ENCODE measurements at places on chromosomes 13 and 19. TPM values are rescaled to one million over a fixed set of nuclear protein-coding genes. Genes with fewer than 3 reads are reported as not detected.

DNA sequence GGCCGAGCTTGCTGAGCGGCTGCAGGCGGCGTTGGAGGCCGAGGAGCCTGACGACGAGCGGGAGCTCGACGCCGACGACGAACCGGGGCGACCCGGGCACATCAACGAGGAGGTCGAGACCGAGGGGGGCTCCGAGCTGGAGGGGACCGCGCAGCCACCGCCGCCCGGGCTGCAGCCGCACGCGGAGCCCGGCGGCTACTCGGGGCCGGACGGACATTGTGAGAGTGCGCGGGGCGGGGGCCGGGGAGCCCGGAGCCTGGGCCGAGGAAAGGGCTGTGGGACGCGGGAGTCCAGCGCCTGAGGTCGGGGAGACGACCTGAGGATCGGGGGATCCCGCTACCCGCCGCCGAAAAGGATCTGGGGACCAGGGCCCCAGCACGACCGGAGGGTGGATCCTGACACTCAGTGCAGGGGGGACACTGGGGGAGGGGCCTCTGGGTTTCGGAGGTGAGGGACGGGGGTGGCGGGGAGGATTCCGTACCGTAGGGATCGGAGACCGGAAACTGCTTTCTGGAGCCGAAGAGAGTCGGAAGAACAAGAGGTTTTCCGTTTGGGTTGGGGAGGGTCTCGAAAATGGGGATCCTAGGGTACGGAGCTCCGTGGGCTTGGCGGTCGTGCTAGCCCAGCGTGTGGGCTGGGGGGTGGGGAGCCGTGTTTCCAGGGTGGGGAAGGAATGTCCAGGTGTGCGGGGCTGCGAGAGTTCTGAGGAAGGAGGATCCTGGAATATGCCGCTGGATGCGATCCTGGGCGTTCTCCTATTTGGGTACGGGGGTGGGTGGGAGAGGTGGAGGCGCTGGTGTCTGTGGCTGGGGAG is 616 bp downstream of the HNRNPUL1 start:
- H3K36me3 ChIP-seq, result peaks cover 41% of the 10 kb centered on the region
- DNase-seq, result peak; percentile 76
- H3K4me3 ChIP-seq, result peak overlapping the region; percentile 97
- peak overlapping the region; percentile 100 for H3K27ac ChIP-seq
- peaks cover 46% of the 10 kb centered on the region for H3K4me1 ChIP-seq
- peaks cover 4% of the 10 kb centered on the region for H3K27me3 ChIP-seq

DNA sequence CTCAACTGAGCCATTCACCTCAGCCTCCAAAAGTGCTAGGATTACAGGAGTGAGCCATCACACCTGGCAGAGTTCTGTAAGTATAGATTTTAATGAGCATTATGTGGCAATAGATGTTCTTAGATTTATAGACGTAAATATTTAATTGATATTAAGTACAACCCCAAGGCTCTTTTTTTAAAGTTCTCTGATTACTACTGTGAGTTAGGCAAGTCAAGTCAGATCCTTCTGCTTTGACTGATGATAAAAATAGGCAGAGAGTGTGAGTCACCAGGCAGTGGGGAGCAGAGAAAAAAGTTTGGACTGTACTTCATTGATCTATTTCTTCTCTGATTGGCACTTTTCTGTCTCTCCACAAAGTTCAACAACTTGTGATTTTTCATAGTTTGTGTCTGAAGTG is 1379.9 kb downstream of the UQCRFS1 start:
- DNase-seq, result no peak
- no peak overlapping the region for H3K27ac ChIP-seq
- peaks cover 13% of the 10 kb centered on the region for H3K36me3 ChIP-seq
- H3K4me3 ChIP-seq, result no peak overlapping the region
- no peaks in the 10 kb centered on the region for H3K27me3 ChIP-seq
- no peaks in the 10 kb centered on the region for H3K4me1 ChIP-seq

DNA sequence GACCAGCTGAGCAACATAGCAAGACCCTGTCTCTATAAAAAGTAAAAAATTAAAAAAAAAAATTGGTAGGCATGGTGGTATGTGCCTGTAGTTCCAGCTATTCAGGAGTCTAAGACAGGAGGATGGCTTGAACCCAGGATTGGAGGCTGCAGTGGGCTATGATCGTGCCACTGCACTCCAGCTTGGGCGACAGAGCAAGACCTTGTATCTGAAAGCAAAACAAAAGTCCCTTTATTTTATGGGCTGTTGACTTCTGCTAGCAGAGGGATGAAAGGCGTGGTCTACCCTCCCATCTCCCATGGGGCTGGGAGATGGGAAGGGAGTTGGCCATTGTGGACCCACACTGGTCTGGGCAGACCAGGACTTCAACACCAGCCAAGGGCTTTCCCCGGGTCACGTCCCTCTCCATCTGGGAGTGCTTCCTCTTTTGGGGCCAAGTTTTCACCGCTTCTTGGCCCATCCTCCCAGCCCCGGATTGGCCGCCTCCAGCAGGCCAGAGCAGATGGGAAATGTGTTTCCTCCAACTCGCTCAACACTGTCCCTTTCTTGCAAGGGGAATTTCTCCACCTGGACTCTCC is 2.2 kb upstream of the TNFSF9 start:
- DNase-seq, result no peak
- no peaks in the 10 kb centered on the region for H3K36me3 ChIP-seq
- peaks cover 16% of the 10 kb centered on the region for H3K27me3 ChIP-seq
- H3K4me1 ChIP-seq, result peaks cover 27% of the 10 kb centered on the region
- no peak overlapping the region for H3K4me3 ChIP-seq
- H3K27ac ChIP-seq, result no peak overlapping the region

DNA sequence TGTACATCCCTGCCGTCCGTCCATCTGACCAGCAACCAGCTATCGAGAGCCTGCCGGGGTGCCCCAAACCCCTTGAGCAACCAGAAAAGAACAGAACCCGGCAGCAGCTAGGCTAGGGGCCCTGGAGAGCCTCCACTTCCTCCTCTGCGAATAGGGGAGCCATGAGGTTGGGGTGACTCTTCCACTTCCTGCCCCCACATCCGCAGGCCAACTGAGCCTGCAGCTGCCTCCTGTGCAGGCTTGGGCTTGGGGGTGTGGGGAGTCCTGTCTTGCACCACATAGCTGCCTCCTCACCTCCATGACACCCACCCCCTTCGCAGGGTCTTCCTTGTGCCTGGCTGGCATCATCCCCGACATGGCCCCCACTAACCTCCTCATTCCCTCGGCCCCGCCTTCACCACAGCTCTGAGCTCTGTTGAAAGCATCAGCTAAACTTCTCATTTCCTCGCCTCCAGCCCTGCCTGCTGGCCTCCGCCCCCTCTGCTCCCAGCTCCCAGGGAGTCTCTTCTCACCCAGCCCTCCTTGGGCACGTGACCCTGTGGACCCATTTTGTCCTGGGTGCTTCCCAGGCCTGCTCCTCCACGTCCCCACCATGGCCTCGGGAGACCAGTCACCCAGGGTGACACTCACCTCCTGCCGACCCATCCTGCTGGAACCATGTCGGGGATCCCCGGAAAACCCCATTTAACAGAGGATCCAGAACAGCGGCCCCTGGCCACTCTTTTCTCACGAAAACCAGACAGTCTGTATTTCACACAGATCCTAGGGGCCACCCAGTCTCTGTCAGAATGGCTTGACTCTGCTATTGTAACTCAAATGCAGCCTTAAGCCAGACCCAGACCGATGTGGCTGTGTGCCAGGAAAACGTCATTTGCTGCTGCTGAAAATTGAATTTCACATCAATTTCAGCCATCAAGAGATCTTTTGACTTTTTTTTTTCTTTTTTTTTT is 50.4 kb downstream of the MYO9B start:
- H3K27me3 ChIP-seq, result no peaks in the 10 kb centered on the region
- peak overlapping the region; percentile 65 for H3K4me3 ChIP-seq
- peak overlapping the region; percentile 92 for H3K27ac ChIP-seq

Gene GSK3A
- 37.3 TPM for total RNA-seq

GRCh38 chr19:14146789-14147216 is 10.4 kb upstream of the ASF1B start:
- H3K27ac ChIP-seq, result no peak overlapping the region
- peaks cover 40% of the 10 kb centered on the region for H3K4me1 ChIP-seq
- no peak overlapping the region for H3K4me3 ChIP-seq
- H3K36me3 ChIP-seq, result no peaks in the 10 kb centered on the region

DNA sequence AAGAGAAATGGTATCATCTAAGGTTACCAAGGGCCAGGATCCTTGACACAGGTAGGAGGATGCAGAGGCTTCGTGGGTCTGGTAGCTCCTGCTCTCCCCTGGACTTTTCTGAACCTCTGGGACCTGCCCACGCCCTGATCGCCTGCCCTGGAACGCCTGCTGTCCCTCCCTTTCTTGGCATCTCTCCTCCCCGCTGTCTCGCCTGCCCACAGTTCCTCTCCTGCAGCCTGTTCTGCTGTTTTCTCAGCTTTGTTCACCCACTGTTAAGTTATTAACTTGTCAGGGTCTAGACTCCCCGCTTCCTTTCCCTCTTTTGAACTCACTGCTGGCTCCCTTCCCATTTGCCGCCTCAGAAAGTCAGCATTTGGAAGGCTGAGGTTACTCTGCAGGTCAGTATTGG is 19.8 kb downstream of the SERP2 start:
- no peak overlapping the region for H3K4me3 ChIP-seq
- no peak for DNase-seq
- H3K4me1 ChIP-seq, result no peaks in the 10 kb centered on the region
- no peaks in the 10 kb centered on the region for H3K36me3 ChIP-seq
- H3K27ac ChIP-seq, result no peak overlapping the region

GRCh38 chr13:48739386-48739964 is 85.7 kb downstream of the CYSLTR2 start:
- no peaks in the 10 kb centered on the region for H3K36me3 ChIP-seq
- H3K4me1 ChIP-seq, result peaks cover 8% of the 10 kb centered on the region
- H3K4me3 ChIP-seq, result no peak overlapping the region

DNA sequence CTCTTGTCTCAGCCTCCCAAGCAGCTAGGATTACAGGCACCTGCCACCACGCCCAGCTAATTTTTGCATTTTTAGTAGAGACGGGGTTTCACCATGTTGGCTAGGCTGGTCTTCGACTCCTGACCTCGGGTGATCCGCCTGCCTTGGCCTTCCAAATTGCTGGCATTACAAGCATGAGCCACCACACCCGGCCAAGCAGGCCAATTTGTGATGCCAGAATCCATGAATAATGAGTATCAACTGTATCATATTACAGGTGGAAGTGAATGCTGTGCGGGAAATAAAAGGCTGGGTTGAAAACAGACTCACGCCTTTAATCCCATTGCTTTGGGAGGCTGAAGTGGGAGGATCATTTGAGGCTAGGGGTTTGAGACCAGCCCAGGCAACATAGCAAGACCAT is 3.6 kb upstream of the NFILZ start:
- H3K4me3 ChIP-seq, result no peak overlapping the region
- DNase-seq, result no peak
- H3K36me3 ChIP-seq, result no peaks in the 10 kb centered on the region
- H3K4me1 ChIP-seq, result no peaks in the 10 kb centered on the region

Gene PTH2
- total RNA-seq, result not detected

DNA sequence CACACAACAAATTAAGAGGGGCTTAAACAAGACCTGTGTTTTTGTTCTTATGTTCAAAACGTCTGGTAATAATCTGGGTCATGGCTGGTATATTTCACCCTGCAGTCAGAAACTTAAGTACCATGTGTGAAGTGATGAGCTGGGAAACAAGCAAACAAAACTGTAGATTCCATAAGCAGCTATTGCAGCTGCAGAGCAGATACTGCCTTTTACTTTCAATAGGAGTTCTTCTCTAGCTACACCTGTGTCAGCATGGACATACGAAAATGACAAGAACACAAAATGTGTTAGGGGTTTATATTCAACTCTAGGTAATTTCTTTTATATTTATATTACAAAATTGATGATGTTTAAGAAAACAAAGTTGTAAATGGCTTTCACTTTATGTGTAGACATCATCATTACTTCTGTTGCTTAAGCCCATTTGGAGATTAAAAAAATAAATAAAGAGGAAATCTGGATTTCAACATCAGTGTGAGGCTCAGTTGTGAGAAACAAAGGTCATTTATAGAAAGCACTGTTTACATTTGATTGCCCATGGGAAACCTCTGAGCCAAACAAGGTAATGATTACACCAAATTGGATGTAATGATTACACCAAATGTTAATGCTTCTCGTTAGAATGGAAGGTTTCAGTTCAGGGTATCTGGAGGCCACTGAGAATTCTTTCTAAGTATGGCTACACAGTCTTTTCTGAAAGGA is 451.0 kb upstream of the SLC10A2 start:
- no peaks in the 10 kb centered on the region for H3K4me1 ChIP-seq
- no peaks in the 10 kb centered on the region for H3K27me3 ChIP-seq

GRCh38 chr13:72295153-72295552 is 428.1 kb upstream of the DACH1 start:
- no peaks in the 10 kb centered on the region for H3K4me1 ChIP-seq
- no peak for DNase-seq
- no peak overlapping the region for H3K4me3 ChIP-seq
- no peak overlapping the region for H3K27ac ChIP-seq
- H3K27me3 ChIP-seq, result no peaks in the 10 kb centered on the region

- H3K4me3 ChIP-seq, result no peak overlapping the region
- DNase-seq, result no peak
These were observed 102.5 kb upstream of the ZNF536 start for GRCh38 chr19:30269638-30270037.

DNA sequence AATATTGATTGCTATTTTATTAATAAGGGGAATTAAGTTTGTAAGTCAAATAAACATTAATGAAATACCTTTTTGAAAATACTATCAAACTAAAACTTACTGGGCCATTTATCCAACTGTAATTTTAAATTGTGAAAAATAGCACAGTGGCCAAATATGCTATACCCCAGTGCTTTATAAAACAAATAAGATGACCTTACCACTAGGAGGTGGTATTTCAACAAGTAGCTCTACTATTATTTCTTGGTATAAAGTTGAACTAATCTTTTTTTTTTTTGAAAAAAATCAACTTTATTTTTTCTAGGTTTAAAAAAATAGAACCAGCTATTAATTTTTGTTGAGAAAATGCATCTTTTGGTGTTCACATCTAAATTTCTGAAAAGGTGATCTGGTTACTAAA is 14.7 kb downstream of the LACC1 start:
- no peak for DNase-seq
- H3K27ac ChIP-seq, result no peak overlapping the region
- H3K27me3 ChIP-seq, result no peaks in the 10 kb centered on the region
- H3K36me3 ChIP-seq, result peaks cover 6% of the 10 kb centered on the region

- H3K4me1 ChIP-seq, result no peaks in the 10 kb centered on the region
- H3K27me3 ChIP-seq, result peaks cover 2% of the 10 kb centered on the region
- H3K36me3 ChIP-seq, result no peaks in the 10 kb centered on the region
- no peak overlapping the region for H3K4me3 ChIP-seq
These were observed 97.9 kb downstream of the CCNA1 start for GRCh38 chr13:36530050-36530789.

- H3K4me1 ChIP-seq, result peaks cover 74% of the 10 kb centered on the region
- DNase-seq, result no peak
- no peak overlapping the region for H3K27ac ChIP-seq
- H3K4me3 ChIP-seq, result no peak overlapping the region
- H3K27me3 ChIP-seq, result no peaks in the 10 kb centered on the region
These were observed 4.2 kb downstream of the SLC7A1 start for GRCh38 chr13:29591310-29591709.

GRCh38 chr13:113635709-113636108 is 22.3 kb downstream of the ATP4B start:
- H3K27ac ChIP-seq, result no peak overlapping the region
- H3K36me3 ChIP-seq, result peaks cover 76% of the 10 kb centered on the region
- DNase-seq, result no peak
- no peaks in the 10 kb centered on the region for H3K27me3 ChIP-seq
